ENCODE measurements at places on chromosomes 16 and 17.

GRCh38 chr16:64225036-64225435 is 896.8 kb downstream of the CDH11 start:
- DNase-seq = no peak

GRCh38 chr16:86449446-86450095 is 60.8 kb upstream of the FOXF1 start:
- DNase-seq = no peak

GRCh38 chr17:59424331-59424730 is 92.9 kb downstream of the YPEL2 start:
- no peak for DNase-seq

DNA sequence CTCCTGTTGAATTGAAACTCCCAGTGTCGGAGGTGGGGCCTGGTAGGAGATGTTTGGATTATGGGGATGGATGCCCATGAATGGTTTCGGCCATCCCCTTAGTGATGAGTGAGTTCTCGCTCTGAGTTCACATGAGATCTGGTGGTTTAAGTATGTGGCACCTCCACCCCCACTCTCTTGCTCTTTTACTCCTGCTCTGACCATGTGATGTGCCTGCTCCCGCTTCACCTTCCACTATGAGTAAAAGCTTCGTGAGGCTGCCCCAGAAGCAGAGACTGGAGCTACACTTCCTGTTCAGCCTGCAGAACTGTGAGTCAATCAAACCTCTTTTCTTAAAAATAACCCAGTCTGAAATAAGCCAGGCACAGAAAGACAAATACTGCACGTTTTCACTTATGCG is 512.4 kb downstream of the HS3ST4 start:
- DNase-seq = no peak

DNA sequence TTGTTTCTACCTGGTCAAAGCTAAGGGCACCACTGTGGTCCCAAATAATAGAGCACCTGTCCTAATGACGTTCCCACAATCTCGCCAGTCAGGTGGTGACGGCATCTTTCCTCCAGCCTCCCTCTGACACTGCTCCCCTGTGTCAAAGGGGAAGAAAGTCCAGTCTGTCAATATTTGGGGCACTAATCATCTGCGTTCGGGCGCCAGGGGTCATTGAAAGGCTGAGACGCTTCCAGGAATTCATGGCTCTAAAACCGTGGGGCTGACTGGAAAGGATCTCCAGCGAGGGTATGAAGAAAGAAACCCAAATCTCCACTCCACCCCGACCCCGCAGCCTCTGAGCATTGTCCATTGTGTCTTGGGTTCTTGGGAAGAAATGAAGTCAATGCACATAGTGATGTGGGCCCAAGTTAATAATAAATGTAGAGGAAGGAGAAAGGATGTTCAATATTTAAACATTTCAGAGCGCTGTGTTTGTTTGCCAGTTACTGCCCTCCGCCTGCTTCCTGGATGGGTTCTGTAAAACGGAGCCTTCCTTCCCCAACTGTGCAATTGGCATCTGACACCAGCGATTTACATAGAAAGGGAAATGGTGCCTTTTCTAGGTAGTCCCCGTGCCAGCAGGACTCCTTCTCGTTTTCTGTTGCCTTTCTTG is 103.2 kb downstream of the SOCS1 start:
- DNase-seq = no peak

All from hippocampal formation (tissue), 2 donors.